Fibroblast of lung (primary cell): ENCODE measurements at places on chromosomes 2 and 18. TPM values are rescaled to one million over a fixed set of nuclear protein-coding genes. Genes with fewer than 3 reads are reported as not detected.

DNA sequence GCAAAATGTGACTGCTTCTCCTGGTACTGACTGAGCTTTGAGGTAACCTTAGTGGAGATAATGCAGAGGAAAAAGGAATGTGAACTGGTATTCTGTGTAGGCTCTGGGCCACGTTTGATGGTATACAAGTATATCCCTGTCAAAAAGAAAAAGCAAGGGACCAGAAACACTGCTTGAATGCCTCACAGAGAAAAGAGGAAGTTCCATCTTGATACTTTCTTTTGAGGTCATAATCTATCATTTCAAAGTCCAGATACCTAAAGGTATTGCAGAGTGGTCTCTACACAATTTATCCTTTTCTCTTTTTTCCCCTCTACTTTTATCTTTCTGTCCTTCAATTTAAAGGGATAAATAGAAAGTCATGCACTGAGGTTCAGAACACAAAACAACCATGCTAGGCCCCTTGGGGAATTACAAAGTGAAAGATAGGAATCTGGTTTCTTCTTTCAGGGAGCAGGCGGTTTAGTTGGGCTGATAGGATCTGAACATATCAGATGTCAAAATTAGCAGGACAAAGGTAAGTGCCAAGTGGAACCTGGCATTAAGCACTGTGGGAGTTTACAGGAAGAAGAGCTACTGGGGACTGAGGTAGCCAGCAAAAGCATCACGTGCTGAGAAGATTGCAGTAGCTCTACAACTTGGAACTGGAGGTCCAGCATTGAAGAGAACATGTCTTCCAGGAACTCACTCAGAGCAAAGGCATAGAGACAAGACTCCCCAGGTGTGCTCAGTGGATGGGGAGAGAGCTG lies 121.2 kb downstream of the LYPD6 start:
- H3K27ac ChIP-seq: no peak overlapping the region
- H3K4me3 ChIP-seq: no peak overlapping the region
- no peak for DNase-seq
- H3K27me3 ChIP-seq: no peaks in the 10 kb centered on the region
- H3K4me1 ChIP-seq: no peaks in the 10 kb centered on the region

DNA sequence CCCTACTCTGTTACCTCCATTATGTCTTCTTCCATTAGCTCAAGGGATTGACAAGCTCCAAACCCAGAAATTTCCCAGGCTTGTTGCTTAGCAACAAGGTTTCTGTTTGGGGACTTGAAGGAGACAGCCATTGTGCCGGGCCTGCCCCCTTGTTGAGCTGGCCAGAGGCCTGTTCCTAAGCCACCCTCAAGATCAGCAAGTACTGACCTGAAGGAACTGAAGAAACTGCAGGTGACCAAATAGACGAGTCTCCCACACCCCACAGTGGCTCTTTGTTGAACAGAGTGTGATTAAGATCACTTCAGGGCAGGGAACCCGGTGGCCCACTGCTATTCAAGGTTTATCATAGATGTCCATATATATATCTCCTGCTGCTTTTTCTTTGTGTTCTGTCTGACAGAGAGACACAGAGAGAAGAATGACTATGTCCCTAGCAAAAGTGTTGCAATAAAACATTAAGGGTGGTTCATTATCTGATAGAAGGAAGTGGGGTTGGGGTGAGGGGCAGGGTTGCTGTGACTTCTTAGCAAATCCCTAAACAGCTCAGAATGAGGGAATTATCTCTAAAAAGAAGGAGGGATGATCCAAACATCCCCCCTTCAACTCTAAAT lies 69.2 kb downstream of the RNF144A start:
- DNase-seq: no peak
- H3K36me3 ChIP-seq: no peaks in the 10 kb centered on the region
- H3K4me1 ChIP-seq: no peaks in the 10 kb centered on the region

GRCh38 chr2:98805412-98806171 lies 74.7 kb upstream of the MGAT4A start:
- peak; percentile 51 for DNase-seq
- no peaks in the 10 kb centered on the region for H3K4me1 ChIP-seq
- no peak overlapping the region for H3K27ac ChIP-seq
- no peak overlapping the region for H3K4me3 ChIP-seq

GRCh38 chr2:653645-654425 lies 23.4 kb downstream of the TMEM18 start:
- no peak for DNase-seq
- H3K4me1 ChIP-seq: no peaks in the 10 kb centered on the region
- no peak overlapping the region for H3K27ac ChIP-seq

GRCh38 chr2:15714609-15715008 lies 122.9 kb downstream of the DDX1 start:
- no peak overlapping the region for H3K27ac ChIP-seq
- no peak overlapping the region for H3K4me3 ChIP-seq
- DNase-seq: no peak
- no peaks in the 10 kb centered on the region for H3K36me3 ChIP-seq
- H3K4me1 ChIP-seq: no peaks in the 10 kb centered on the region

DNA sequence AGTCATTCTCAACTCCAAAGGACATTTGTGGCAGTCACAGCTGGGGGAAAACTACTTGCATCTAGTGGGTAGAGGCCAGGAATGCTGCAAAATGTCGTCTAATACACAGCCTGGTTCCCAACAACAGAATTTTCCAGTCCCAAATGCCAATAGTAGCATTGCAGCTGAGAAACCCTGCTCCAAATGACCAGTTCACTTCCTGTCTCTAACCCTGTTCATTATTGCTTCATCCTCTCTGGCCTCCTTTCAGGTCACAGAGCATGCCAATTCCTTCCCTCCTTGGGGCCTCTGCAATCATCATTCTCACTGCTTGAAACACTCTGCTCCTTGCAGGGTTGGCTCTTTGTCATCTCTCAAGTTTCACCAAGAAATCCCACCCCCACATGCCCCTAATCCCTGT lies 139.1 kb downstream of the IRS1 start:
- H3K4me3 ChIP-seq: no peak overlapping the region
- no peaks in the 10 kb centered on the region for H3K36me3 ChIP-seq
- peak; percentile 96 for DNase-seq
- peaks cover 13% of the 10 kb centered on the region for H3K4me1 ChIP-seq

The KATNAL2 gene
- total RNA-seq: 3.8 and 4.6 TPM in 2 replicates
